H9 (cell line): ENCODE measurements at places on chromosomes 5 and 9. TPM values are rescaled to one million over a fixed set of nuclear protein-coding genes. Genes with fewer than 3 reads are reported as not detected.
A peak's percentile ranks its signal among the peaks of the same experiment; 100 is the strongest.

Gene SLC6A19
- not detected in 2 replicates for total RNA-seq

Gene FBN2
- total RNA-seq = 8.1 and 8.3 TPM in 2 replicates

Gene PCDHB13
- total RNA-seq = 1.5 and 1.7 TPM in 2 replicates

Gene SERF1A
- total RNA-seq = 16.2 and 20.0 TPM in 2 replicates

Gene SYNPO
- 1.7 and 1.9 TPM in 2 replicates for total RNA-seq

Gene PCDHGA9
- total RNA-seq = 0.83 and 1.3 TPM in 2 replicates

Gene NR5A1
- total RNA-seq = 0.37 and 0.46 TPM in 2 replicates

Gene PARP8
- 27.9 and 34.0 TPM in 2 replicates for total RNA-seq

Gene FOXD4L4
- 0.26 TPM in 1 of 2 replicates, not detected in the other for total RNA-seq

Gene SPAAR
- total RNA-seq = 0.26 TPM in 1 of 2 replicates, not detected in the other

- H3K27ac ChIP-seq = no peak overlapping the region
- no peaks in the 10 kb centered on the region for H3K4me1 ChIP-seq
- H3K36me3 ChIP-seq = no peaks in the 10 kb centered on the region
- no peak for DNase-seq
Observed at GRCh38 chr5:21087766-21088165, 1099.8 kb upstream of the CDH18 start.

DNA sequence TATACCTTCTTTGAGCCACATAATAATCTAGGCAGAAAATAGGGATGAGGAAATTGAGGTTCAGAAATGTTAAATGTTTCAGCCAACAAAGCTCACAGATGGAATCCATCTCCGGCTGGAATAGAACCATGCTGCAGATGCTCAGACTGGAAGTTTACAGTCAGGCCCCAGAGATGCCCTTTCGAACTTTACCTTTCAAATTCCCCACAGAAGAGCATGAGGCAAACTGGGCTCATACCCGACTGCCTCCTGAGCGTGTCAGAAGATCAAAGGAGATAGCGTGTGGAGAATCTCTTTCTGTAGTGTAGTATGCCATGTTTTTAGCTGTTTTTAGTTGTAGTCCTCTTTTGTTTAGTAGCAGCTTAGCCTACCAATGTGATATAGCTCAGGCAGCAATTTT, 72.0 kb upstream of the DAP start:
- no peaks in the 10 kb centered on the region for H3K36me3 ChIP-seq
- H3K4me3 ChIP-seq = no peak overlapping the region
- no peaks in the 10 kb centered on the region for H3K27me3 ChIP-seq
- no peak for DNase-seq

DNA sequence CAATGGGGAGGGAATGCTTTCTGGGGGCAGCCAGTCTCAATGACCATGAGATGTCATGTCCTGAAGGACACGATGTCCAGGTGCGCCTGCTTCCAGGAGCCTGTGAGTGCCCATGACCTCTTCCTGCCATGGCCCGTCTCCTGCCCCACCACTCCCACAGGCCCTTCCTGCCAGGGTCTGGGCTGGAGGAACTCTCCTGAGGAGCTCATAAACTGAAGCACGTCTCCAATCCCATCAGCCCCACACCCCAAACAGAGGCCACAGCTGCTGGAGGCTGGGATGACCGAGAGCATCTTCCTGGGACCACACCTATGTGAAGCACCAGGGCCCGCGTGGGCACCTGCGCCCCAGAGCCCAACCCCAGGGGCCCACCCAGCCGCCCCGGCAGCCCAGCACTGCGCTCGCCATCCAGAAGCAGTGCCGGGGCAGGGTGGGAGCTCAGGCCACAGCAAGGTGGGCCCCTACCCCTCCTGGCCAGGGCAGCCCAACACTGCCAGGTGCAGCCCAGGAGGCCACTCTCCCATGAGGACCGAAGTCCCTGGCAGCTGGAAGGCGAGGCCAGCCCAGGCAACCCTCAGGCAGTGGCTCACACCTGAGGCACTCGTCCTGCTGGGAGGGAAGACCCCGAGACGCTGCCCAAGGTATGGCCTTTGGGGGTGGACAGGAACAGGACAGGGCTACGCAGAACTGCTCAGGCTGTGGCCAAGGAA, 53.9 kb upstream of the UBAC1 start:
- H3K27ac ChIP-seq = no peak overlapping the region
- no peaks in the 10 kb centered on the region for H3K27me3 ChIP-seq
- H3K4me1 ChIP-seq = no peaks in the 10 kb centered on the region
- H3K36me3 ChIP-seq = no peaks in the 10 kb centered on the region

- no peaks in the 10 kb centered on the region for H3K4me1 ChIP-seq
- H3K4me3 ChIP-seq = no peak overlapping the region
- no peak overlapping the region for H3K27ac ChIP-seq
- no peak for DNase-seq
Observed at GRCh38 chr5:35887321-35888100, 30.8 kb downstream of the IL7R start.

DNA sequence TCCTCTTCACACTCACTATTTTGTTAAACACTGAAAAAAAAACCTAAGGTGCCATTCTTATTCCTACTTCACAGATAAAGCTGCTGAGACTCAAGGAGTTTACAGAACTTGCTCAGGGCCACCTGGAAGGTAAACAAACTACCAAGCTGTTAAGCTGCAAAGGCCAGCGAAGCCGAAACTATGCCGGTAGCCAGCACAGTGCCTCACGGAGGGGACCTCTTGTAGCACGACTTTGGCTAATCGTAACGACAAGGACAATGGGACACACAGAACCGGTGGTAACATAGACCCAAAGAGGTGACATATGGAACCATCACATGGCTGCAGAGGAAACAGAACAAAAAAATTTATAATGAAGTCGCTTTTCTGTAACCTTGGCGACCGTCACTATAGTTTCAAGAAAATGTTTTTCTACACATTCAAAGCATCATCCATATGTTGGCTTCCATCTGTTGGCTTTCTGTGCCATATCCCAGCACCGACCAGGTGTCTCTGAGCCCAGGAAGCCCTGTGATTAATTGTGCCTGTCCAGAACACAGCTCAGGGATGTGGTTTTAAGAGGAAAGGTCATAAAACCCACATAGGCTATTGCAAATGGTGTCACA, 60.3 kb downstream of the S1PR3 start:
- H3K27ac ChIP-seq = no peak overlapping the region
- no peaks in the 10 kb centered on the region for H3K27me3 ChIP-seq
- H3K4me1 ChIP-seq = no peaks in the 10 kb centered on the region

DNA sequence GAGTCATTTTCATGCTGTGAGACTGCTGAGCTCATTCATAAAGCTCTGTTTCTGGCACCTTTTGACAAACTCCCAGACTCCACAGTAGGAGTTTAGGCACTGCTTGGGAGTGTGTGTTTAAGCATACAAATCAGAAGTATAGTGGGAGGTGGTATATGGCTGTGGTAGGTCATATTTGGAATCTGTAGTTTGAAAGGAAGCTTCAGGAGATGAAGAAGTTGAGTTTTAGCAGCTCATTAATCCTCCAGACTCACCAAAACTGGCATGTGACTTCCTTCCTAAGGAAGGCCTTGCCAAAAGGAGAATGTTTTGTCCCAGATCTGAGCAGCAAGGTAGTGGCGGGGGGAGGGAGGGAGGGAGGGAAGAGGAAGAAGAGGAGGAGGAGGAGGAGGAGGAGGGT, 52.8 kb downstream of the SAXO1 start:
- no peak overlapping the region for H3K27ac ChIP-seq
- DNase-seq = no peak
- no peak overlapping the region for H3K4me3 ChIP-seq
- H3K36me3 ChIP-seq = no peaks in the 10 kb centered on the region; the same call in 1 of the 2 replicates

GRCh38 chr5:31442058-31442745, 89.7 kb downstream of the DROSHA start:
- DNase-seq = no peak
- no peak overlapping the region for H3K4me3 ChIP-seq
- no peak overlapping the region for H3K27ac ChIP-seq
- H3K36me3 ChIP-seq = peaks cover 24% of the 10 kb centered on the region
- H3K4me1 ChIP-seq = no peaks in the 10 kb centered on the region

GRCh38 chr9:19028835-19029451, 4.1 kb downstream of the SAXO1 start:
- no peaks in the 10 kb centered on the region for H3K4me1 ChIP-seq
- no peak overlapping the region for H3K27ac ChIP-seq
- H3K27me3 ChIP-seq = no peaks in the 10 kb centered on the region
- no peak overlapping the region for H3K4me3 ChIP-seq
- H3K36me3 ChIP-seq = no peaks in the 10 kb centered on the region
- peak; percentile 61 for DNase-seq

GRCh38 chr5:32865475-32865874, 154.4 kb downstream of the NPR3 start:
- H3K27me3 ChIP-seq = no peaks in the 10 kb centered on the region
- H3K4me3 ChIP-seq = no peak overlapping the region
- H3K4me1 ChIP-seq = no peaks in the 10 kb centered on the region

GRCh38 chr5:156683509-156683908, 166.6 kb upstream of the PPP1R2B start:
- no peaks in the 10 kb centered on the region for H3K27me3 ChIP-seq
- no peak overlapping the region for H3K27ac ChIP-seq
- no peaks in the 10 kb centered on the region; the same call in 1 of the 2 replicates for H3K4me1 ChIP-seq

- DNase-seq = peak; percentile 19
- H3K36me3 ChIP-seq = peaks cover 74% of the 10 kb centered on the region
- H3K4me1 ChIP-seq = no peaks in the 10 kb centered on the region
Observed at GRCh38 chr9:87665505-87665904, 60.4 kb upstream of the CTSL start.

DNA sequence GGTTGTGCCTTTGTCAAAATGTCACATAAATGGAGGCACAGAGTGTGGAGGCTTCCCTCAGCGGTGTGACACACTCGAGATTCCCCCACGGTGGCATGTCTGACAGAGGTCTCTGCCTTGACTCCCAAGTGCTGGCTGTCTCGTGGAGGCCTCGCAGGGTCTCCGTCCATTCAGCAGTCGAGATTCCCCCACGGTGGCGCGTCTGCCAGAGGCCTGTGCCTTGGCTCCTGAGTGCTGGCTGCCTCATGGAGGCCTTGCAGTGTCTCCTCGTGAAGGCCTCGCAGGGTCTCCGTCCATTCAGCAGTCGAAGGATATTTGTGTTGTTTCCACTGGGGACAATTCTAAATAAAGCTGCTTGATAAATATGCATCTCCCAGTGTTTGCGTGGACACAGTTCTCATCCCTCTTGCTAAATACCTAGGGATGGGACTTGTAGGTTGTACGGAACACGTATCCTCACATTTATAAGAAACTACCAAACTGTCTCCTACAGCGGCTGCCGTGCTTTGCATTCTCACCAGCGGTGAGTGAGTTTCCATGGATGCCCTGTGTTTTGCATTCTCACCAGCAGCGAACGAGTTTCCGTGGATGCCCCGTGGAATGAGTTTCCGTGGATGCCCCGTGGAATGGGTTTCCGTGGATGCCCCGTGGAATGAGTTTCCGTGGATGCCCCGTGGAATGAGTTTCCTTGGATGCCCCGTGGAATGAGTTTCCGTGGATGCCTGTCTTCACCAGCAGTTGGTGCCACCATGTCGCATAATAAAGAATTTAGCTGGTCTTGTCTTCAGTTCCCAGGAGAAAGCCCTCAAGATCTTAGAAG, 25.8 kb downstream of the PNPLA7 start:
- H3K27me3 ChIP-seq = no peaks in the 10 kb centered on the region
- DNase-seq = no peak
- no peak overlapping the region for H3K27ac ChIP-seq
- H3K4me1 ChIP-seq = no peaks in the 10 kb centered on the region
- no peaks in the 10 kb centered on the region for H3K36me3 ChIP-seq

- H3K36me3 ChIP-seq = no peaks in the 10 kb centered on the region
- H3K27ac ChIP-seq = no peak overlapping the region
- H3K4me1 ChIP-seq = no peaks in the 10 kb centered on the region
- H3K4me3 ChIP-seq = no peak overlapping the region
- H3K27me3 ChIP-seq = no peaks in the 10 kb centered on the region
- DNase-seq = no peak
Observed at GRCh38 chr5:89443508-89443907, 560.5 kb upstream of the MEF2C start.

- 0 out of 2 replicates have a peak, but pooled peaks cover 4% of the 10 kb centered on the region for H3K4me1 ChIP-seq
- H3K36me3 ChIP-seq = peaks cover 8% of the 10 kb centered on the region
- no peak for DNase-seq
- H3K27me3 ChIP-seq = no peaks in the 10 kb centered on the region
Observed at GRCh38 chr9:18890372-18890771, 142.6 kb downstream of the SAXO1 start.

DNA sequence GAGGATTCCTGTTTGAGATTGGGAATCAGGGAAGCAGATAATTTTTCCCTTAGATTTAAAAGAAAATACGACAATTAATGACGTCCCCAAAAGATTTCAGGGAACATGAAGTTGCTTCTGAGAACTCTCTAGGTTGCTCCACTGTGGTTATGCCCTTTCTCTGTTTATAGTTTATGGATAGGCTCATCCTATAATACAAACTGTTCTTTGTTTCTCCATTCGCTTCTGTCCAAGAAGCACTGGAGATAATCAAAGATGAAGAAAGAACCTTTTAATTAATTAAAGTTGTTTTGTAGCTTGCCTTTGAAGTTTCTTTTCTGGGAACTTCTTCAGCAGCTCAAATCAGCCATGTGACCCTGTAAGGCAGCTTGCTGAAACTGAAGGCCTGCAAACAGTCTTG, 87.5 kb downstream of the CHSY3 start:
- H3K4me3 ChIP-seq = no peak overlapping the region
- no peaks in the 10 kb centered on the region for H3K27me3 ChIP-seq
- H3K27ac ChIP-seq = no peak overlapping the region
- no peak for DNase-seq
- no peaks in the 10 kb centered on the region for H3K4me1 ChIP-seq

GRCh38 chr5:34045023-34045422, 2.0 kb upstream of the C1QTNF3 start:
- H3K36me3 ChIP-seq = peaks cover 3% of the 10 kb centered on the region; the same call in 1 of the 2 replicates
- no peak overlapping the region for H3K4me3 ChIP-seq
- no peaks in the 10 kb centered on the region for H3K4me1 ChIP-seq
- no peak overlapping the region for H3K27ac ChIP-seq
- no peak for DNase-seq

DNA sequence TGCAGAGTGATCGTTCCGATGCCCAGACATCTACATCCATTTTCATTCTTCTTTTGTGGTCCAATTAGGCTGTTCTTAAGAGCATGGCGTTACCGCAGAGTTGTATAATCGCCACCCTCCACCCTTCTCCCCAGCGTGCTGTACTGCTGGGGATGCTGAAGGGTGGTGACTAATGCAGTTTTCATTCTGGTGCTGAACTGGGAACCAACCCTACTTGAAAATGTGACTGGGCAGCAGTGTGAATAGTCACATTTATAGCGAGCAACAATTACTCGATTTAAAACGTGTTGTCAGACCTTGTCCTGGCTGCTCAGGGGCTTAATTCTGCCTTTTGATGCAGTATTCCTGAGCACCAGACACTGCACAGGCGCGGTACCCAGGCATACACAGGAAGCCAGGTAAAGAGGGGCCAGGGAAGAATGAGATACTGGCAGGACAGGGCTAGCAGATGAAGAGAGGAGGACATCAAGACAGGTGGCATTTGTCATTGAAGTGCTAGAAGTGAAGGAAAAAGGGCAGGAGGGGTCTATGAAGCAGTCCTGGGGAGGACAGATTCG, 719 bp upstream of the ISCA1 start:
- H3K4me1 ChIP-seq = no peaks in the 10 kb centered on the region; the same call in 1 of the 2 replicates
- peak overlapping the region; percentile 95 for H3K4me3 ChIP-seq
- DNase-seq = no peak
- no peaks in the 10 kb centered on the region for H3K27me3 ChIP-seq
- H3K27ac ChIP-seq = no peak overlapping the region
